ENCODE measurements at places on chromosomes 7 and 10.

GRCh38 chr7:37065779-37066271, 341.5 kb upstream of the AOAH start:
- DNase-seq, result no peak

GRCh38 chr7:150663802-150664494, 21.6 kb upstream of the GIMAP2 start:
- DNase-seq, result no peak

DNA sequence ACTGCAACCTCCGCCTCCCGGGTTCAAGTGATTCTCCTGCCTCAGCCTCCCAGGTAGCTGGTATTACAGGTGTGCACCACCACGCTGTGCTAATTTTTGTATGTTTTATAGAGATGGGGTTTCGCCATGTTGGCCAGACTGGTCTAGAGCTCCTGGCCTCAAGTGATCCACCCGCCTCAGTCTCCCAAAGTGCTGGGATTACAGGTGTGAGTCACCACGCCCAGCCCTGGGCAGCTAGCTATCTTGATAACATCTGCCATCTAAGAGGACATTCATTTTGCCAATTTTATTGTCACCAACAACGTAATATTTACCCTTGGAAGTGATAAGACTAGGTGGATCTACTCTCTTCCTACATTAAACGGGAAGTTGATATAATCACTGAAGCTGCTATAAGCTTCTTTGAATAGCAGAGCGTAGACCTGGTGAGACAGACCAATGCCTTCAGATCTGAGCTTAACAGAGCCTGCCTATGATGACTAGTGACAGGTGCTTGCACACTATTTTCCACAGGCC, 39.7 kb upstream of the SLC35B4 start:
- no peak for DNase-seq

DNA sequence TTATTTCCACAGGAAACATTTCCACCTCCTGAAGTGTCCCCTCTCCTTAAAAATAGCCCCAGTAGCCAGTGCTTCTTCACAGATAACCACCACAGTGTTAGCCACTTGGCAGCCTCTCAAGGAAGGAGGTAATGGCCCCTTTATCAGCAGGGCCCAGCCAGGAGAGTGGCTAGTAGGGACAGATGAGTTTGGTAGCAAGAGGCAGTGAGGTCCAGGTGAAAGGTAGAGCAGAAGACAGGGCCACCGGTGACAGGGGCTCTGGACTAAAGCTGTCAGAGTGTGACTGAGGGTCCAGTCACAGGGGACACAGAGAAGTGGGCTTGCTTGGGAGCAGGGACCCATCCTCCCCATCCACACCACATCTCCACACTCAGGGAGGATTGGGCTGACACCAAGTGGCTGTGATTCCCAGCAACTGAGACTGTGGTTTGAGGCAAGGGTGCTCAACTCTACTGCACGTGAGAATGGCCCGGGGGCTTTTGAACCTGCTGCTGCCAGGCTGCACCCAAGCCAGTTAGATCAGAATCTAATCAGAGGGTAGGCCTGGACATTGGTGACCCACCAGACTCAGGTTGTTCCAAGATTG, 52.2 kb downstream of the C10orf120 start:
- no peak for DNase-seq

GRCh38 chr10:58467931-58468635, 44.6 kb upstream of the BICC1 start:
- no peak for DNase-seq

- no peak for DNase-seq
These were observed 4.3 kb upstream of the GPNMB start for GRCh38 chr7:23242321-23242720.

DNA sequence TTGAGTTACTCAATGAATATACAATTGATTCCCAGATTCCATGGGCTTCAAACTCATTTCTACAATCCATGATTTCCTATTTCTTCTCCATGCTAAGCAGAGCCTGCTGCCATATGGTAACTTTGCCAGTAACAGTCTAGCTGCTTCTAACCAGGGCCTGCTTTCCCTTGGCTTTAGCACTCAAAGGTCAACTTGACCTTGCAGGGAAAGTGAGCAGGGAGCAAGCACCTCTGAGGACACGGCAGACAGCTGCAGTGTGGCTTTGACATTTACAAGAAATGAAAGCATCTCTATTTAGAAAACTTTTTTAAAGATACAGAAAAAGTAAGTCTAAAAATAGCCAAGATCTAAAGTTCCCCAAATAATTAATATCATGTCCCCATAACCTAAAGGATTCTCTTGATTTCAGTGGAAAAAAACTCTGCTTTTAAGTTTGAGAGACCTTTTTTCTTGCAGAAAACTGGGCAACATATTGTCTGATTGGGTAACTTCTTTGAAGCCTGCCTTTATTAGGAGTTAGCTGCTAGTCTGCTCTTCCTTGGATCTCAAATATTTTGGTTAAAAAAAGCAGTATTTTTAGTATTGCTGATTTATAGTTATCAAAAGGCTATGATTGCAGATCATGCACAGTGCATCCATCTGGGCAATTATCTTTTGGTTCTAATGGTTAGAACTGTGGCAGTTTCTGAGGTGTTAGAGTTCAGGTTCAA, 257.9 kb downstream of the AHR start:
- no peak for DNase-seq

- no peak for DNase-seq
These were observed 549 bp downstream of the INMT start for GRCh38 chr7:30752484-30752883.

DNA sequence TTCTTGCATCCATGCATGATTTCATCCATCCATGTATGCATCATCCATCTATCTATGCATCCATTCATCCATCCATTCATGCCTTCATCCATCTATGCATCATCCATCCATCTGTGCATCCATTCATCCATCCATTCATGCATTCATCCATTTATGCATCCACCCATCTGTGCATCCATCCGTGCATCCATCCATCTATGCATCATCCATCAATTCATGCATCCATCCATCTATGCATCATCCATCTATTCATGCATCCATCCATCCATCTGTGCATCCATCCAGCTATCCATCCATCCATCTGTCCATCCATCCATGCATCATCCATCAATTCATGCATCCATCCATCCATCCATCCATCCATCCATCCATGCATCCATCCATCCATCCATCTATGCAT, 131.3 kb downstream of the DYNC2I1 start:
- DNase-seq, result no peak

- no peak for DNase-seq
These were observed 15.6 kb downstream of the RGS10 start for GRCh38 chr10:119526621-119527592.

Data from stimulated activated CD4-positive, alpha-beta T cell treated with anti-CD3 and anti-CD28 coated beads, Interleukin-1b, Interleukin-23, amount 100 ng/mL, for 1 hour (primary cell).